Stimulated activated CD4-positive, alpha-beta T cell treated with anti-CD3 and anti-CD28 coated beads, Interleukin-1b, Interleukin-23, amount 100 ng/mL, for 1 hour (primary cell): ENCODE measurements at places on chromosomes 3 and 15.

GRCh38 chr3:36366308-36366707 is 14.0 kb upstream of the STAC start:
- no peak for DNase-seq

- DNase-seq, result no peak
Observed at GRCh38 chr3:55091381-55092225, 163.7 kb upstream of the LRTM1 start.

DNA sequence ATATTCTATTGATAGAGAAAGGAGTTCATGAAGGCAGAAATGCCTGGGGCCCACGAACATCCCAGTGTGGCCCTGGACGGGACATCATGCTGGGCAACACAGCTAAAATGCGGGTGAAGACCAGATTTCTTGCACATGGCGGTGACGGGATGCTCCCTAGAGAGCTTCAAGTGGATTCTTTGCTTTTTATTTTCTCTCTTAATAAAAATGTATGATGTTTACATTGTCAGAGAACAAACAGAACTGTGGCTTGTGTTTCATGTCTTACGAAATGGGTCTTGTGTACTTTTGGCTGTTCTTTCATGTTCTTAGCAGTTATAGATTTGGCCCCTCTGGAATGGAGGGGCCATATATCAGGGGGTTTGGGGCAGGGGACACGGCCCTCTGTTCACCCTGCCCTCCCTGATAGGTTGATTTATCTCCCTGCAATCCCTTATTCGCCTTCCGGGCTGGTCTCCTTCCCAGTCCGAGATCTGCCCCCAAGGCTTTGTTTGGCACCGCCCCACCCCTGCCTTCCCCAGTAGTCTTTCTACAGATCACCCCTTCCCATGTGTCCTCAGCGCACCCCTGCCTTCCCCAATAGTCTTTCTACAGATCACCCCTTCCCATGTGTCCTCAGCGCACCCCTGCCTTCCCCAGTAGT is 68.7 kb upstream of the CGNL1 start:
- DNase-seq, result no peak

DNA sequence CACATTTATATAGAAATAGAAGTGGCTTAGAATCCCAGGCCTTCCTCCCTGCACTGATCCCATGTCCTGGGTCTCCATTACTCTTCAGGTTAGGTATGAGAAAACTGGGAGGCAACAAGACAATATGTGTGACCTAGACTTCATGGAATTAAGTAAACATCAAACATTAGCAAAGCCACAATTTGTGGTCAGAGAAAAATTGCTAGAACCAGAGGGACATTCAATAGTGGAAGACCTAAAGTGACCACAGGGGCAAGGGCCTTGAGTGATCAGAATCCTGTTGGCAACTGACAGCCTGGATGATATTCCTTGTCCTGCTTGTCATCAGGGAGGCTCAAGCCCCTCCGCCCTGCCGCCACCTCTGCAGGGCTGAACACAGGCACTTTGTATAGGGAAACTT is 322.8 kb upstream of the CTNNB1 start:
- no peak for DNase-seq
